ENCODE measurements at places on chromosomes 2 and 18. TPM values are rescaled to one million over a fixed set of nuclear protein-coding genes. Genes with fewer than 3 reads are reported as not detected.

- DNase-seq, result no peak
Measured at GRCh38 chr2:177405029-177405692, 12.6 kb downstream of the AGPS start.

Gene KLHL41
- polyA plus RNA-seq, result 0.08 TPM

Gene CSRNP3
- 0.61 TPM for polyA plus RNA-seq

- no peak for DNase-seq
Measured at GRCh38 chr18:50410008-50410407, 35.2 kb downstream of the SKA1 start.

Gene SESTD1
- 15.8 TPM for polyA plus RNA-seq

Measured in keratinocyte (primary cell).